Lung (tissue), 17 donors: ENCODE measurements at places on chromosomes 3 and 15. TPM values are rescaled to one million over a fixed set of nuclear protein-coding genes. Genes with fewer than 3 reads are reported as not detected.
A peak's percentile ranks its signal among the peaks of the same experiment; 100 is the strongest.

GRCh38 chr3:68931406-68932149 lies 769 bp downstream of the TAFA4 start:
- peaks cover 7% of the 10 kb centered on the region for H3K4me1 ChIP-seq
- H3K36me3 ChIP-seq = no peaks in the 10 kb centered on the region
- no peak overlapping the region for H3K27ac ChIP-seq
- no peak for DNase-seq
- H3K4me3 ChIP-seq = no peak overlapping the region
- peaks cover 72% of the 10 kb centered on the region for H3K27me3 ChIP-seq

DNA sequence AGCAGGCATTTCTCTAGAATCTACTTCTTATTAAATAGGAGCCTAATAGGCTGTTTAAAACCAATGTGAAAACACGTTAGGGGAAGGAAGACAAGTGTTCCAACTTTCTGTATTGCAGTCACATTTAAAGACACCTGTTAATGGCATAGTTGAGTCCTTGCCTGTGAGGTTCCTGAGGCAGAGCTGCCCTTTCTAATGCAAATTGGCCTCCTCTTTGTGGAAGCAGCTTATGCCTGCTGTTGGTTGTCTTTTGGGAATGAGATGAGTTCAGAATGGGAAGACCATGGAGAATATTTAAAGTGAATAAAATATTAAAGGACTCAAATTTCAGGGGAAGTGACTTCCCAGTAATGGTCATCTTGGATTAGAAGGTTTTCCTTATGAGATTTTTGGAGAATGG lies 51.2 kb downstream of the NEK11 start:
- no peaks in the 10 kb centered on the region for H3K27me3 ChIP-seq
- DNase-seq = no peak
- no peak overlapping the region for H3K4me3 ChIP-seq
- peaks cover 3% of the 10 kb centered on the region for H3K36me3 ChIP-seq
- no peak overlapping the region for H3K27ac ChIP-seq

- H3K4me1 ChIP-seq = no peaks in the 10 kb centered on the region
- H3K27me3 ChIP-seq = no peaks in the 10 kb centered on the region
- H3K4me3 ChIP-seq = no peak overlapping the region
- DNase-seq = no peak
Observed at GRCh38 chr3:66629982-66630368, 129.2 kb upstream of the LRIG1 start.

DNA sequence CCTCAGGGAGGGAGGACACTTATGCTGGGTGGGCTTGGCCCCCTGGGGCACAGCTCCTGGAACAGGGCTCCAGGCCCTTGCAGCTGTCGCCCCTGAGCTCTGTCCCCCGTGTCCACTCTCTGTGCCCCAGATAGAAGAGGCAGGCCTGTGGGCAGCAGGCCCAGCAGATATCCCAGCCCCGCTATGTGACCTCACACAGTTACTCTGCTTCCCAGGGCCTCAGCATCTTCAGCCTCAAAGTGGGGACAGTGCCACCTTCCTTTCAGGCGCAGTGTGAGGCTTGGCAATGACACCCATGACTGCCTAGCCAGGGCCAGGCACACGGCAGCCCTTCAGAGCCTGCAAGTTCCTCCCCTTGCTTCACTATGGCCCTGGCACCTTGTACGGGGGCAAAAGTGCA lies 98.4 kb downstream of the IQSEC1 start:
- no peak overlapping the region for H3K4me3 ChIP-seq
- no peaks in the 10 kb centered on the region for H3K4me1 ChIP-seq
- no peak overlapping the region for H3K27ac ChIP-seq
- H3K27me3 ChIP-seq = no peaks in the 10 kb centered on the region
- no peaks in the 10 kb centered on the region for H3K36me3 ChIP-seq

DNA sequence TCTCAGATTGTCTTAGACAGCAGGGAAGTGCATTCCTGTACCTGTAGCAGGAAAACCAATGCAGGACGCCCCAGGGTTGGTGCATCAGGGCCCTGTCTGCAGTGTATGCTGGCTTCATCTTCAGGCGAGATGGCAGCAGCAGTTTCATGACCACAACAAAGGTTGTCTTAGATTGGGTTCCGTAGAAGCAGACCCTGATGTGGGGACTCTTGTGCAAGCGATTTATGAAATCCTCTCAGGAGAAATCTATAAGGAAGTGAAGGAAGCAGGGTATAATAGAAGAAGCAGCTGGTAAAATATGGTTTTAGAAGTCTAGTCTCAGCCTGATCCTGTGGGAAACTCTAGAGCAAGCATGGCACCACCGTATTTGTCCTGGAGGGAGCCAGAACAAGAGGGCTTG lies 25.0 kb downstream of the DNAH1 start:
- no peak overlapping the region for H3K27ac ChIP-seq
- DNase-seq = no peak
- H3K36me3 ChIP-seq = no peaks in the 10 kb centered on the region
- no peak overlapping the region for H3K4me3 ChIP-seq

DNA sequence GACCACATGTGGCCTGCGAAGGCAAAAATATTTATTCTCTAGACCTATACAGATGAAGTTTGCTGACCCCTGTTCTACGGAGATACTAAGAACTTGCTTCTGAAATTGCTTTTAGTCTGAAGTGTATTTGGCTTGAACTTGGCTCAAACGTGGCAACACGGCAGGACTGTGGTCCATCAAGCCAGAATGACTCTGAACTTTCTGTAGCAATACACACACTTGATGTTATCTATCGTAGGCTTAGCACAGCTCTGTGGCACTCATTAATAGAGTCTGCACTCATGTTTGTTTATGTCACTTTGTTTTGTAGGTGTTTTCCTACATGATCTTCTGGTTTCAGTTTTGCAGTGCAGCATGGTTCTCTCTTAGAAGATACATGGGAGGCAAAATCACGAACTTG lies 298.1 kb downstream of the ADAMTS17 start:
- no peak overlapping the region for H3K27ac ChIP-seq
- no peak for DNase-seq
- H3K36me3 ChIP-seq = no peaks in the 10 kb centered on the region
- H3K27me3 ChIP-seq = no peaks in the 10 kb centered on the region

- no peaks in the 10 kb centered on the region for H3K27me3 ChIP-seq
- H3K27ac ChIP-seq = peak overlapping the region; percentile 83
- DNase-seq = peak; percentile 39
- H3K4me3 ChIP-seq = no peak overlapping the region
Observed at GRCh38 chr15:92142242-92143232, 251.1 kb upstream of the ST8SIA2 start.

DNA sequence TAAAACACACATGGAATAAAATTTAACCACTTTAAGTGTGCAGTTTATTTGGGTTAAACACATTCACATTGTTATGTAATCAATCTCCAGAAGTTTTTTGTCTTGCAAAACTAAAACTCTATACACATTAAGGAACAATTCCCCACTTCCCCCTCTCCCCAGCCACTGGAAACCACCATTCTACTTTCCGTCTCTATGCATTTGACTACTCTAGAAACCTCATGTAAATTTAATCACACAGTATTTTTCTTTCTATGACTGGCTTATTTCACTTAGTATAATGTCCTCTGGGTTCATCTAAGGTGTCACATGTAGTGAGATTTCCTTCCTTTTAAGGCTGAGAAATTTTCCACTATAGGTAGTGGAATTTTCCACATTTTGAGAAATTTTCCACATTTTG lies 568.7 kb upstream of the UBE2E2 start:
- DNase-seq = no peak
- H3K36me3 ChIP-seq = no peaks in the 10 kb centered on the region
- H3K4me3 ChIP-seq = no peak overlapping the region

DNA sequence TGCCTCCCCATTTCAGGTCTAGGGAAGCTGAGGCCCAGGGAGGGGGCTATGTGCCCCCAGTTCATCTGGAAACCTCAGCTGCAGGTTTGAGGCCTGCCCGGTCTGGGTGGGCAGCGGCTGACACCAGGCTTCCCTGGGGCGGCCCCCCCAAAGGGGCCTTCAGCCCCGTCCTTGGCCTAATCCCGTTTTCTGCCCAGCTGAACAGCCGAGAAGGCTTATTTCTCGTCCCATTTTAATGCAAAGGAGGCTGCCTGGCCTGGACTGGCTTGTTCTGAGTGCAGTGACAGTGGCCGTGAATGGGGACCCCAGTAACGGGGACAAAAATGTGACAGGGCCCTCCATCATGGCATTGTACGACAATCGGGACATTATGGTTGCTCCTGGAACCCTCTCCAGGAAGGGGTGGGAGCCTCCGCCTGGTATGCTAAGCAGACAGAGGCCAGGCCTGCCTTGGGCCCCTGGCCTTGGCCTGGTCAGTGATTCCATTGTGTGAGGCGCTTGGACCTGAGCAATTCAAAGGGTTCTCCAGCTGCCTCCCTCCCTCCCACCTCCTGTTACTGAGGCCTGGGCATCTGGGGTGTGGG lies 93.9 kb downstream of the WNT7A start:
- H3K27ac ChIP-seq = no peak overlapping the region
- DNase-seq = no peak
- H3K4me1 ChIP-seq = no peaks in the 10 kb centered on the region
- H3K4me3 ChIP-seq = no peak overlapping the region

GRCh38 chr15:72992841-72993252 lies 59.4 kb upstream of the NEO1 start:
- no peaks in the 10 kb centered on the region for H3K27me3 ChIP-seq
- peak; percentile 84 for DNase-seq
- peak overlapping the region; percentile 68 for H3K27ac ChIP-seq
- no peak overlapping the region for H3K4me3 ChIP-seq

- no peak for DNase-seq
- no peaks in the 10 kb centered on the region for H3K4me1 ChIP-seq
- H3K27me3 ChIP-seq = no peaks in the 10 kb centered on the region
- no peak overlapping the region for H3K27ac ChIP-seq
- H3K4me3 ChIP-seq = no peak overlapping the region
- no peaks in the 10 kb centered on the region for H3K36me3 ChIP-seq
Observed at GRCh38 chr3:14318646-14319045, 83.8 kb upstream of the SLC6A6 start.

GRCh38 chr3:153572654-153573053 lies 410.6 kb downstream of the RAP2B start:
- H3K27me3 ChIP-seq = no peaks in the 10 kb centered on the region
- no peak for DNase-seq
- H3K27ac ChIP-seq = no peak overlapping the region
- H3K4me1 ChIP-seq = peaks cover 31% of the 10 kb centered on the region

GRCh38 chr3:52533623-52534280 lies at the start of gene NT5DC2:
NT5DC2 (minus strand) TSS chr3:52533857; CDS start chr3:52533737, 120 bp downstream.
- peak within 1 kb of the TSS; percentile 57 for H3K4me3 ChIP-seq
- H3K4me1 ChIP-seq = peaks cover 76% of the 10 kb centered on the region
- no peaks in the 10 kb centered on the region for H3K27me3 ChIP-seq
- H3K36me3 ChIP-seq = no peaks in the 10 kb centered on the region
- DNase-seq = peak; percentile 87

GRCh38 chr3:71260782-71261181 lies 322.7 kb downstream of the FOXP1 start:
- peaks cover 10% of the 10 kb centered on the region for H3K4me1 ChIP-seq
- no peak overlapping the region for H3K4me3 ChIP-seq
- H3K27me3 ChIP-seq = no peaks in the 10 kb centered on the region
- no peak overlapping the region for H3K27ac ChIP-seq
- H3K36me3 ChIP-seq = no peaks in the 10 kb centered on the region

DNA sequence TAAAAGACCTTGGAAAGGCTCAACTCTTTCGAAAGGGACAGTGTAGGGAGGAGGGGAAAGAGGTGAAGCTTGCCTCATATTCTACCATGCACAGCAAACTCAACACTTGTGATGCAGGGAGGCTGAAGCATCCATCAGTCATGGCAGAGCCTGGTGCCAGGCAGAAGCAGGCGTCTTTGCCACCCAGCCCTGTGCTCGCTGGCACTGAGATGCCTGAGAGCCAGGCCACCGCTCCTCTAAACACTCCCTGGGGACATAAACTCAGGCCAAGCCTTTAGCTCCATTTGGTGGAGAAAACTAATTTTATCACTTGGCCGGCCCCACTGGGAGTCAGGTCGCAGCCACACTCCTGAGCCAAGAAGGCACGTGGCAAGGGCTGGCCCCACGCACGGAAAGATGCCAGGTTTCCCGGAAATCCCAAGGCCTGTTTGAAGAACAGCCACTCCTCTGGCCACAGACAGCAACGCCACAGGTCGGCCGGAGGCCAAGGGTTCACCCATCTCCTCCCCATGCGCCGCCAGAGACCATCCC lies 30.7 kb downstream of the XXYLT1 start:
- no peak overlapping the region for H3K4me3 ChIP-seq
- no peaks in the 10 kb centered on the region for H3K4me1 ChIP-seq
- peak; percentile 27 for DNase-seq
- H3K36me3 ChIP-seq = no peaks in the 10 kb centered on the region
- H3K27me3 ChIP-seq = no peaks in the 10 kb centered on the region

- H3K4me3 ChIP-seq = no peak overlapping the region
- H3K27me3 ChIP-seq = no peaks in the 10 kb centered on the region
- H3K27ac ChIP-seq = no peak overlapping the region
- peaks cover 8% of the 10 kb centered on the region for H3K4me1 ChIP-seq
Observed at GRCh38 chr15:58475573-58476524, 44.1 kb downstream of the LIPC start.

DNA sequence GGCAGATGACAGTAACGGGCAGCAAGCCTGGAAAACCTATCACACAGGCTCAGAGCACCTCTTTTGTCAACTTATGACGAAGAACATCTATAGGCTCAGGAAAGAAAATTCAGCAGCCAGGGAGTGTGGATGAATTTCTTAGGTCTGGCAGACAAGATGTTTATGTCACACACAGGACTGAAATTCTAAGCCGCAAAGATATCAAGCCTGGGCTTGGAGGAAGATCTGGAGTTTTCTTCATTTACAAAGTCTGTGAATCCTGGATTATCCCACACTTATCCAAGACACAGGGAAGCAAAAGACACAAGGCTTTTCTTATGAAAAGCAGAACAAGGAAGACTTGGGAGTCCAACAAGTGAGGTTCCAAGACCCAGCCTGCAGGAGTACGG lies 23.4 kb upstream of the CHCHD6 start:
- no peaks in the 10 kb centered on the region for H3K36me3 ChIP-seq
- peaks cover 4% of the 10 kb centered on the region for H3K27me3 ChIP-seq
- peaks cover 2% of the 10 kb centered on the region for H3K4me1 ChIP-seq
- no peak overlapping the region for H3K27ac ChIP-seq
- no peak for DNase-seq
- H3K4me3 ChIP-seq = no peak overlapping the region

GRCh38 chr3:186316666-186317260 lies 45.3 kb downstream of the DGKG start:
- peak; percentile 2 for DNase-seq
- H3K36me3 ChIP-seq = no peaks in the 10 kb centered on the region
- H3K4me3 ChIP-seq = no peak overlapping the region
- H3K27ac ChIP-seq = no peak overlapping the region

The CFAP100 gene
- total RNA-seq = 10.4 TPM

The ITGB5 gene
- 45.2 TPM for total RNA-seq

The PPP1R14D gene
- not detected for total RNA-seq

The SLC12A1 gene
- 0.03 TPM for total RNA-seq

The TTLL13 gene
- total RNA-seq = 0.34 TPM
